HuH-7.5 (cell line): ENCODE measurements at places on chromosomes 4 and X.

- DNase-seq = peak; percentile 12
These were observed at the start of gene PHKA2 for GRCh38 chrX:18983666-18984380. Gene PHKA2, minus strand, starts transcription at chrX:18984114. Its CDS starts 182 bp downstream, at chrX:18983932.

- no peak for DNase-seq
These were observed 61.2 kb downstream of the TSC22D3 start for GRCh38 chrX:107714206-107714891.

GRCh38 chr4:158704274-158704673 lies 18.9 kb downstream of the PPID start:
- DNase-seq = no peak

- no peak for DNase-seq
These were observed 102.9 kb upstream of the ARSJ start for GRCh38 chr4:114082348-114082747.

DNA sequence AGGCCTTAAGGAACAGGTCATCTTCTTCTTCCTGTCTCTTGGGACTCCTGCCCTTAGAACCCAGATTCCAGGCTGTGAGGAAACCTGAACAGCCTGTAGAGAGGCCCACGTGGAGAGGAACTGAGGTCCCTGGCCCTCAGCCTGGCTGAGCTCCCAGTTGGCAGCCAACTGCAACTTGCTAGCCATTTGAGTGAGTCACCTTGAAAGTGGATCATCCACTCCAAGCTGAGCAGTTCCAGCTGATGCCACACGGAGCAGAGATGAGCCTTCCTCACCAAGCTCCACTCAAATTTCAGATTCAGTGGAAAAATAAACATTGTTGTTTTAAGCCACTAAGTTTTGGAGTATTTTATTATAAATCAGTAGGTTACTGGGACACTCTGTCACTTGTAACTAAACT lies 392.5 kb downstream of the BCOR start:
- DNase-seq = no peak

DNA sequence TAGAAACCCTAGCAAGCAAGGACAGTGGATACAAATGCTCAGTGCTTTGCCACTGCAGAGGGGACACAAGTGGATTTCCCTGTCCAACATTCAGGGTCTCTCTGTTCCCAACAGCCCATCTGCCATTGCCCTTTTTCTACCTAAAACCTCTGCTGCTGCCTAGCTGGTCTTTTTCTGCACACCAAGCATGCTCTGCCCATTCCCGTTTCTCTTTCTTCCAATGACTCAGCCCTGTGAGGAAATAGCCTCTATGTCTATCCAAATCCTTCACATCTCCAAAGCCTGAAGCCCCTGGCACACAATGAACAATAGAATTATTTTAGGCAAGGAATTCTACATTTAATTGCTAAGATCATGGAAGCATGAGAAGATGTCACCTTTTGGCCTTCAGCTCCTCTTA lies 5.7 kb upstream of the AMELX start:
- DNase-seq = no peak

DNA sequence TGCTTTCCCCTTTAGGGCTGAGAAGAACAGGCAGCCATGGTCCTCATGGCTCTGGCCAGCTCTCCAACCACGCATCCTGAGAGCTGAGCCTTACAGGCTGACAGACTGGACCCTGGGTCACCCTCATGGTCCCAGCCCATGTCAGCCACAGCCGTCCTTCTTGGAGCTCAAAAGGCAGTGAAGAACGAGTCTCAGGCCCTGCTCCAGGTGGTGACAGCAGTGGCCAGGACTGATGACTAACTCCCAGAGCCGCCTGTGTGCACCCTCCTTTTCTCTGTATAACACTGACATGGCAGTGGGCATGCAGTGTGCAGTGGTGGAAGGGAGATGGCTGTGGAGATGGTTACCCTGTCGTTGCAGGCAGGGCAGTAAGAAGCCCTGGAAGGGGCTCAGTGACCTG lies 10.3 kb upstream of the DUSP9 start:
- no peak for DNase-seq

DNA sequence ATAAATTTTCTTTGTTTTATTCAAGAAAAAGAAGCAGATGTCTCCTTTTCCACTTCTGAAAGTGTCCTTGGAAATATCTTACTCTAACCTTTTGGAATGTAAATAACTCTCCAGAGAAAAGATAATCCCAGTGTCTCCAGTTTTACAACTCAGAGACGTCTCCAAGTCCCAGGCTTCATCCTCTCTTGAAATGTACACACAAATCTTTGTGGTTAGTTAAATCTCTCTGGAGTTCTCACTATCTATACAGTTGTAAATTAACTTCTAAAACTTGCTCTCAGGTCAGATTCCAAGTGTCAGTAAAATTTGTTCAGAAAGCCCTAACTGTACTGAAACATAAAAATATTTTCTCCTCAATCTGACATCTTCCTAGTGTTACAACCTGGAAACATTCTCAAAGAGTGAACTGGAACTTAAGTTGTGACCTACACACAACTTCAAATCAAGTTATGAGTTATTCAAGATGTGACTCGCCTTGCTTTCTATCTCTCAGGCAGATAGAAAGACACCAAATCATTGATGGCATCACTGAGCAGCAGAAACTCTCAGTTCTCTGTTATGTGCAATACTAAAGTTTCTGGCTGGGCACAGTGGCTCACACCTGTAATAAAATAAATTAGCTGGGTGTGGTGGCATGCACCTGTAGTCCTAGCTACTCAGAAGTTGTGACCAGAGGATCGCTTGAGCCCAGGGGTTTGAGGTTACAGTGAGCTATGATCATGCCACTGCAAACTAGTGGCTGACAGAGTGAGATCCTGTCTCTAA lies 284.2 kb downstream of the RCHY1 start:
- DNase-seq = no peak
